GM12891 (cell line): ENCODE measurements at places on chromosomes 5 and 9.

GRCh38 chr5:77329664-77330430, 119.4 kb downstream of the PDE8B start:
- no peak for DNase-seq

- DNase-seq: no peak
Observed at GRCh38 chr9:129322022-129322621, 144.1 kb upstream of the IER5L start.

GRCh38 chr5:134371834-134372340, 518 bp downstream of the UBE2B start:
- peak; percentile 21 for DNase-seq

DNA sequence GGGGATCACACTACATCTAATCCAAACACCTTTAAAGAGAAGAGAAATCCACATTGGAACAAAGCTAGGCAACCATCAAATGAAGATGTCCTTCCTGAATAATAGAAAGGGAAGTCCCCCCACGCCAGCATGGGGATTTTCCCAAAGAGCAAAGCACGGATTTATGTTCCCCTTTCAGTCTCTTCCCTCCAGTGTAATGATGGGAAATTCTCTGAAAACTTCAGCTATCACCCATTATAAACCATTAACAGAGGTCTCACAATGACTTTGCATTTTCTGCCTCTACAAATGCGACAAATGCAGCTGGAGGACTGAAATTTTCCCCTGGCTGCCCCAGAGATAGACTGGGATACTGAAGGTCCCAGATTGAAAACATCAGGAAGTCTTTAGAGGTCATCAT, 368.7 kb downstream of the EFNA5 start:
- no peak for DNase-seq

DNA sequence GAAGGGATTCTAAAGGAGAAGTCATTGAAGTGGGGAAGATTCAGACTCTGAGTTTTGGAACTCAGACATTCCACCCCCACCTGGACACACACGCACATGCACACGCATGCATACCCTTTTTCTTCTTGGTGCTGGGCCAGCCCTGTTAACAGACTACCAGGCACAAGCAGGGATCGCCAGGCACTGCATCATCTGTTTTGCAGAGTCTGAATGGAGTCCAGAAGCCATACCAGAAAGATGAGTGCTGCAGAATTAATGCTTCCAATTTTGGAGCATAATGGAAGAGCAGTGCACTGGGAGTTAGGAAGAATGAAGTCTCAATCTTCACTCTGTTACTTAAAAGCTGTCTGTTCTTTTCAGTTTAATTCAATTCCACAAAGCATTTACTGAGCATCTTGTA, 95.5 kb downstream of the PDE8B start:
- DNase-seq: no peak

DNA sequence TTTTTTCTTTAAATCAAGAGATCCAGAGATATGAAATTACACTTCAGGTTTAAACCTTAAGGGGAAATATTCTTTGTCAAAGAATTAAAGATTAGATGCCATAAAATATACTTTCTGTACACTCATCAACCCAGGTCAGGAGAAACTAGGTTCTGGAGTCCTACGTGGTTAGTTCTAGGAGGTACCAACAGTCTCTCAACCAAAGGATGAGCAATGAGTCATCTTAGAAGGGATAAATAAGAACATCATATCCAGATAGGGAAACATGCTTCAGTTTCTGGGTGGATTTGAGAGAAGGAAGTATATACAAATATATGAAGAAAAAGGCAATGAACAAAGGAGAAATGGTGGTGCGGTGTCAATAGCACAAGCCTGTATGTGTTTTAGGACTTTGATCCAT, 98.2 kb downstream of the CSNK1G3 start:
- DNase-seq: no peak

DNA sequence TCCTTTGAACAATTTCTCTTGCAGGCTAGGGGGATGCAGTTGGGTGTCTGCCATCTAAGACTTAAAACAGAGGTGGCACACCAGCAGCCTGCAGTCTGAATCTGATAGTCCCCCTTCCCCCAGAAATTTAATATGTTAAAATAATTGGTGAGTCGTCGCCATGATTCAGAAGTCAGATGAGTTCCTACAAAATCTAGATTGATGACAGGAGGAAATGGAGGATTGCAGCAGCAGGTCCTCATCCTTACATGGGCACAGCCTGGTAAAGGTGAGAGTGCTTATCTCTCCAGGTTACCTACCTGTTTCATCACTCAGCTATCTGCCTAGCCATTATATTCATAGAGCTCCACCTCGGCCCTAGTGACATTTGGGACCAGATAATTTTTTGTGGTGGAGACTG, 112.3 kb downstream of the PCSK1 start:
- DNase-seq: no peak

- no peak for DNase-seq
Observed at GRCh38 chr9:14350349-14350728, 36.4 kb upstream of the NFIB start.

- no peak for DNase-seq
Observed at GRCh38 chr5:31913808-31914207, 260.3 kb downstream of the GOLPH3 start.

GRCh38 chr5:134053840-134054338, 49.1 kb upstream of the VDAC1 start:
- no peak for DNase-seq

- no peak for DNase-seq
Observed at GRCh38 chr5:145762833-145763232, 72.3 kb downstream of the PRELID2 start.

- DNase-seq: no peak
Observed at GRCh38 chr9:6564868-6565267, 80.7 kb downstream of the GLDC start.

DNA sequence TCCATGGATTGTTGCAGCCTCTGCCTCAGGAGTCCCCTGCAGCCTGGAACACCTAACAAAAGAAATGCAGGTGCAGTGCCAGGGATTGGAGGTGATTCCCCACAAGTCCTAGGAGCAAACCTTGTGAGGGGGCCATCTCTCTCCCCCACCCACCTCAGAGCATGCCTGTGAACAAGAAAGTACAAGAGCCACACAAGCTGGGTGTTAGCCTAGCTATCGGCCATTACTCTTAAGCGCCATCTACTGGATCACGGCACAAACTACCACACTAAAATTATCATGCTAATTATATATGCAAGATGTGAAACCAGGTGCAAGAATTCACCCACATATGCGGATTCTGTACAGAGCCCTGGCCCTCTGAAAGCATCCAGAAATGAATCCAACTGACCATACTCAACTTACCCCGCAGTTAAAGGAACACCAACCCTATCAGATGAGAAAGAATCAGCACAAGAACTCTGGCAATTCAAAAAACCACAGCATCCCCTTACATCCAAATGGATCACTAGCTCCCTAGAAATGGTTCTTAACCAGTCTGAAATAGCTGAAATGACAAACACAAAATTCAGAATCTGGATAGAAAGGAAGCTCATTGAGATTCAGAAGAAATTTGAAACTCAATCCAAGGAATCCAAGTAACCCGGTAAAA, 16.5 kb upstream of the PRSS3 start:
- DNase-seq: peak; percentile 39

DNA sequence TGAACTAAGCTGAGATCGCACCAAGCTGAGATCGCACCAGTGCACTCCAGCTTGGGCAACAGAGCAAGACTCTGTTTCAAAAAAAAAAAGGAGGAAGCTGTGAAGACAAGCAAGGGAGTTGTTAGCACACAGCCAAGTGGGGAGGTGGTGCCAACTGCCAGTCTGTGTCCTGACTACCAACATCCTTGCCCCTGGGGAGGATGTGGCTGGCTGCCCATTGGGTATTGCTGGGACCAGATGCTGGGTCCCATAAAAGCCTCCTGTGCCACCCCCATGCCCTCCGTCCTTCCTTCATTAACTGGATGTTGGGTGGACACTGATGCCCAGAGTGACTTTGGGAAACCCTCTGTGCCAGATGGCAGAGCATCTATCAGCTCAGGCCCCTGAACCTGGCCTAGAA, 157.1 kb upstream of the COL5A1 start:
- no peak for DNase-seq

DNA sequence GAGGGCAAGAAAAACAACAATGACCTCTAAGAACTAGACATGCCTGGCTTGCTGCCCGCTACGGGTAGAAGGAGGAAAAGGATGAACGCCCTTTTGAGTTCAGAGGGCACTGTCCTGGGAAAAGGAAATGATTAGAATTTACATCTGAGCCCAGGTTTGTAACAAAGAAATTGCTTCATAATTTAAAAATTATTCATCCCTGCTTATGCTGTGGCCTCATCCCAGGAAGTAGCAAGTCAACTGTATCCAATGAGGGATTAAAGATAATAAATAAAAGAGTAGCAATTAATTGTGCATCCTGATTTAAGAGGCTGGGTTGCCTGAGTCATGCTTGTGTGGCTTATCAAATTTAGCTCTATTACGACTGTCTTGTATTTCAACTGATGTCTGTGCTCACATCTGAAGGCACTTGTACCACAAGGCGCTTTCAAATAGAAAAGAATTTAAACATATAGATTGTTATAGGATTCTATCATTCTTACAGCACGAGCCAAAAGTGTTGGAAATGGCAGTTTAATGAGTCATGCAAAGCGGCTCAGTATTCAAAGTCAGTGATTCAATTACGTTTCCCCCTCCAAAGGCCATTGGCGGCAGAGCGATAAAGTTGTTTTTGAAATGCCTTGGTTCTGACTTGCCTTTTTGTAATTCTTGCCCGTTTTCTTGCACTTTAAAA, 40.0 kb upstream of the DMRT1 start:
- no peak for DNase-seq

DNA sequence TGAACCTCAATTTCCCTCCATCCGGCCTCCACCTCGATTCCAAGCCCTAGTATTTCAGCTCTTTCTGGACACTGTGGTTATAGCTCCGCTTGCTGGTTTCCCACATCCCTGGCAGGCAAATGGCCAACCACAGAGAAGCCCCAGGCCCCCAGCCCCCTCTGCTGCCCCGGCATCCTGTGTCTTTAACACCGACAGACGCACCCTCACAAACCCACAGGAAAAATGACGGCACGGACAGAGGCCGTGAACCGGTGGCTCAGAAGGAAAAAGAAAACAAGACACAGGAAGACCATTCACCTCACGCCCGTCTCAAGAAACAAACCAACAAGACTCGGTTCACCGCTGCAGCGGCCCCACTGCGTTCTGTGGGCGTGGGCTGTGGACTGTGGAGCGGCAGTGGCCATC, 1.5 kb upstream of the CLIC3 start:
- no peak for DNase-seq

DNA sequence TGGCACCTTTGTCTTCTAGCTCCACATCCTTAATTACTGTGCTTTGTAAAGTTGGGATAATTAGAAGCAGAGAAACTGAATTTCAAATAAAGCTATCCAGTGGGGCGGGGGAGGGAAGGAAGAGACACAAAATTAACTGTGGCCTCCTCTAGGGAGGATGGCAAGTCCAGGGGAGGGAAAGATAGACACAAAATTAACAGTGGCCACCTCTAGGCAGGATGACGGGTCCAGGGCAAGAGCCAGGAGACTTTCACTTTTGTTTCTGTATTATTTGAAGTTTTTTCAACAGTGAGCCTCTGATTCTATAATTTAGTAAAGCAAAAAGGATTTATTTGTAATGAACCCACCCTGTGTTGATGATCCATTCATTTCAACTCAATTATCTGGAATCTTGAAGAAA, 335.9 kb downstream of the MSX2 start:
- DNase-seq: no peak

DNA sequence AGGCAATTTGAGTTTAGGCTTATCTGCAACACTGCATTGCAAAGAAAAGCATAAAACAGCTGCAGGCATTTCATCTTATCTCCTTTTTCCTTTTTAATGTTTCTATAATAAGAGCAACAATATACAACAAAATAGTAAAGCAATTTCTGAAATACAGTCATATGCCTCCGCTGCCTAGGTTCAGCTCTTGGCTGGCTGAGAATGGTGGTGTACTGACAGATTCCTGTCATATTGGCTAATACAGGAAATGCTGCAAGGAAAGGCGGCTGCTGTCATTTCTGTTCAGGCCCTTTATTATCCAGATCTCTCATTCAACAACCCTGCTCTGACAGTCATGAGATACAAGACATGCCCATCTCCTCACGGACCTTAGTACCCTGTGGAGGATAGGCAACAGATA, 677.0 kb downstream of the TAF11L14 start:
- no peak for DNase-seq

DNA sequence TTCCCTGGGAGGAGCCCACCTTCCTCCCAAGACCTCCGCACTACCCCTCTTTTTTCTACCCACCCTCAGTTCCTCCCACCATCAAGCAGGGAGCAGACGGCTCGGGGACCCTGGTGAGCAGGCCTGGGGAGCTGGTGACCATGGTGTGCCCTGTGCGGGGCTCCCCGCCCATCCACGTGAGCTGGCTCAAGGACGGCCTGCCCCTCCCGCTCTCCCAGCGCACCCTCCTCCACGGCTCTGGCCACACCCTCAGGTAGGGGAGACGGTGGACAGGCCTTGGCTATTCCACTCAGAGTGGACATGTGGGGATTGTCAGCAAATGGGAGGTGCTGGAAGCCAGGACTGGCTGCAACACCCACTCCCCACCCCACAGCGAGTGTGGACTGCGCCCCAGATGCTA, 52.9 kb upstream of the ASS1 start:
- DNase-seq: no peak

GRCh38 chr5:74679966-74680365, 5.1 kb upstream of the HEXB start:
- DNase-seq: no peak

DNA sequence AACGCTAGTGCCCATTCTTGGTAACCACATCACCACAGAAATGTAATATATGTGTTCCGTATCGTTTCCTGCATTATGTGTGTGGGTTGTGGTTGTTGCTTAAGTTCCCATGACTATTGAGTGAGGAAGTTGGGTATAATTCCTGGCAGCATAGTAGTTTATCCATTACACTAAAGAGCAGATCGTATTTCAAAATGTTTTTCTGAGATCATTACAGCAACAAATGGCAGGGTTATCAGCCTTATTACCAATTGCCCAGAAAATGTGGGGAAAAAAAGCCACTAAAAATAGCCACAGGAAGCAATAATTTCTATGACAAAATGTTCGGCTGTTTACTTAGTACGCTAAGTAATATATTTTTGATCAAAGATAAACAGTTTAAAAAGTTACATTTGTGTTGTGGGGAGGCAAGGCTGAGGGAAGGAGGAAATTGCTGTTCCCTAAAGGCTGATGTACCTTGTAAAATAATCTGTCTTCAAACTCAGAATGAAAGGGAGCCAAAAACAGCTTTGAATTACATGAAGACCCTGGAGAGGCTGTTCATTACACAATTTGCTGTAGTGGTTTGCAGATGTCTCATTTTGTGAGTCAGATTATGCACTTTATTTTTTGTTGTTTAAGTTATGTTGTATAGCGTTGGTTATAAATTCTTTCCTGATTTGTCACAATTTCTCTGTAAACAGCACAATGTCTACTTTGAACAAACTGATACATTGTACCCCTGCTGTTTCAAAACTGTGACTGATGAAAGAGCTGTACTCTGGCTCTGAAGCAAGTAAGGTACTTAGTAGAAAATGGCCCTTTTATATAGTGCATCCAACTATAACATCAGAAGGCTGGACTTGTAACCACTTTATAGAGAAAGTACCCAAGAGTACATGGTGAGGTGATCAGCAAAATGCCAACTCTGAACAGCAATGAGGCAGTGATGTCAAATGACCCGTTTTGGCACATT, 1028.5 kb downstream of the NR2F1-AS1 start:
- DNase-seq: no peak
